Hematopoietic multipotent progenitor cell (in vitro differentiated cells): ENCODE measurements at places on chromosomes 16 and 17. TPM values are rescaled to one million over a fixed set of nuclear protein-coding genes. Genes with fewer than 3 reads are reported as not detected.

The POLR2C gene
- total RNA-seq, result 126 TPM

The CCL4L2 gene
- total RNA-seq, result not detected

The ACSM2A gene
- total RNA-seq, result not detected

The POLG2 gene
- total RNA-seq, result 16.7 TPM

The ZP2 gene
- total RNA-seq, result not detected

DNA sequence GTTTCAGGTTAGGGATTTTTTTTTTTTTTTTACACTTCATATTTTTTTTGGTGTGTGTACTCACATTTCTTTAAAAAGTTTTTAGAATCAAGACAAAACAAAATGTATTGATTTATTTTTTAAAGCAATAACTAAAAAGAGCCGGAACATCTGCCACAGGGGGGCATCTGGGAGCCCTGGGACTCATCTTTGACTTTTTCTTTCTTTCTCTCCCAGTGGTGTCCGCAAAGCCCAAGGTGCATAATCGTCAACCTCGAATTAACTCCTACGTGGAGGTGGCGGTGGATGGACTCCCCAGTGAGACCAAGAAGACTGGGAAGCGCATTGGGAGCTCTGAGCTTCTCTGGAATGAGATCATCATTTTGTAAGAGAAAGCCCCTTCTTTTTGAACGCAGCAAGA lies 36.3 kb downstream of the WWP2 start:
- DNase-seq, result no peak

DNA sequence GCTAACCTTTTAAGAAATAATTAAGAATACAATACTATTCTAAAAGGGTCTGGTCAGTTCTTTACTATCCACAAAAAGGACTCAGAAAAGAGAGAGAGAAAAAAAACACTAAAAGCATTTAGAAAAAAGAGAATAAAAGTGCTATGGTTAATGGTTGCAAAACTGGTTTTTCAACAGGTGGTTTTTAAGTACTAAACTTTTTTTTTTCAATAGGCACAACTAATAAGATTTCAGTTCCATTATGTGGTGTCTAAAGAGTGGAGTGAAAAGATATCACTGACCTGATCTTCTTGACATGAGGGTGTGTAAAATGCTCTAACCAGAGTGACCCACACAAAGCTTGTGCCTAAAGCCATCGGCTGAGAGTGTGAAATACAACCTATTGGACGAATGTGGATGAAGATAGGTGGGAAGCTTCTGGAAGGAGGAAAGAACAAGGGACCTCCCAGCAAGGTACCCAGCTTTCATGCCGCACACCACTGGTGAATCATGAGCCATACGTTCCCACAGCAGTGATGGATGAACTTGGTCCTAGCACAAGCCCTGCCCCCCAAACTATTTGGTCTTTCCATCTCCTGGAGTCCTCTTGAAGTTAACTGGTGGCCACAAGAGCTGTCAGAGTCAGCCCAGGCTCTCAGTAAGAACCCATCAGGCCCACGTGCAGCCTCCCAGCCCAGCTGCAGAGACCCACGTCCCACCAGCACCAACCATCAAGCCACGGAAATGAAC lies 103.0 kb downstream of the ZFHX3 start:
- no peak for DNase-seq

DNA sequence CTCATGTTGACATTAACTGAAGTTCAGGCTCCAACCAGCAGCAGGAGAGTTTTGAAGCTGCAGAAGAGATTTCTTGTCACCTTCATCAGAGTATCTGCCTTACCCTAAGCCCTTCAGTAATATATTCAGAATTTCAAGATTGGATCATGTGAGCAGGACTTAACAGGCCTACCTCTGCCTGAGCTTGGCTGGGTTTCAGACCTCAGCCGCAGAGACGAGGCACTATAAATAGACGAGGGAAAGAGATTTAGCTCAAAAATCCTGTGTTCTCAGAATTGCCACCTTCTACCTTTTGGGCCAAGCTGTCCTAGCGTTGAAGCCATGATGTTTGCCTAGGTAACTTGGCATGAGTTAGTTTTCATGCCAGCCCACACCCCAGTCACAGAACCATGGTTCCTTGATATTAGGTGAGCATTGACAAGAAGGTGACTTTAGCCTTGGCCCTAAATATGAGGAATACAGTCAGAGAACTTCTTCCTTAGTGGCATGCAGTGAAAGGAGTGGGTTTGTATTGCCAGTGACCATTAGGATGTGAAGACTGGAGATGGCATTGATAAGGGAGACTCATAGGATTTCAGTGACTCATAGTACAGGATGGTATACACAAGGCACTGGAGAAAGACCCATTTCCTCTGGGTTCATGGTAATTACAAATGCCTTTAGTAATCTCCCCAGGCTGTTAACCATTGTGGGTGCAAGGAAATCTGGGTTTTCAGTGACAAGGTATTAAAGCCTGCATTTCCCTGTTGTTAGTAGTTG lies 224.3 kb downstream of the MSI2 start:
- no peak for DNase-seq

- no peak for DNase-seq
These were observed 28.0 kb downstream of the AKAP1 start for GRCh38 chr17:57113011-57113410.

GRCh38 chr17:71649941-71650350 lies 470.9 kb upstream of the SOX9 start:
- no peak for DNase-seq

DNA sequence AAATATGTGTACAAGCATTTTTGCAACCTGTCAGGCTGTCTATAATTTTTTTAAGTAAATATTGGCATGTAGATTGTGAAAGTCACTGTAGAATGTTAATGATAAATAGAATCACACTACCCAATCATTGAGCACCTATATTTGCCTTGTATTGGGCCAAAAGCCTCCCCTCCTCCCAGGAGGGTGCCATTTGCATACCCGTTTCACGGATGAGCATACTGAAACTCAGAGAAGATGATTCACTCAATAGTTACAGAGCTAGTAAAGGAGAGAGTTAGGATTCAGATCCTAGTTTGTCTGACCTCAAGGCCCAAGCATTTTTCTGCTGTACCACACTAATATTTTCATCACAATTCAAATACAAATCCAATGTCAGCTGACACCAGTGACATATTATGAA lies 299.7 kb upstream of the CDH11 start:
- DNase-seq, result no peak

GRCh38 chr16:7839568-7839967 lies 506.9 kb downstream of the RBFOX1 start:
- DNase-seq, result no peak

- no peak for DNase-seq
These were observed 61.4 kb upstream of the IRX3 start for GRCh38 chr16:54347961-54348360.

GRCh38 chr16:27181019-27181790 lies 22.1 kb upstream of the KDM8 start:
- DNase-seq, result no peak

GRCh38 chr16:6969594-6969993 lies 363.1 kb upstream of the RBFOX1 start:
- no peak for DNase-seq

DNA sequence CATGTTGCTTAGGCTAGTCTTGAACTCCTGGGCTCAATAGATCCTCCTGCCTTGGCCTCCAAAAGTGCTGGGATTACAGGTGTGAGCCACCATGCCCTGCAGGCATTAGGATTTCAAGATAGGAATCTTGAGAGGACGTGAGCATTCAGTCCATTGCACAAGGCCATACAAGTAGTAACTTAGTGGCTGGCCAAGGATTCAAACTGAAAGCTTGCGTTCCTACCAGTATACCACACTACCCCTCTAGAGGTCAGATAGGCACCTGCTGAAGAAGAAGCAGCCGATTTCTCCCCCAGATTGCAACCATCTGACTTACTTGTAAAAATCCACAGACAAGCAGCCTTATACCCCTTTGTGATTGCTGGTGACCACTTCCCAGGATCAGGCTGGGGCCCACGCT lies 80.9 kb downstream of the CACNG3 start:
- DNase-seq, result no peak

GRCh38 chr16:86496262-86496928 lies 13.9 kb upstream of the FOXF1 start:
- no peak for DNase-seq
